Head of caudate nucleus (tissue), 42 donors: ENCODE measurements at places on chromosomes 7 and 10.

DNA sequence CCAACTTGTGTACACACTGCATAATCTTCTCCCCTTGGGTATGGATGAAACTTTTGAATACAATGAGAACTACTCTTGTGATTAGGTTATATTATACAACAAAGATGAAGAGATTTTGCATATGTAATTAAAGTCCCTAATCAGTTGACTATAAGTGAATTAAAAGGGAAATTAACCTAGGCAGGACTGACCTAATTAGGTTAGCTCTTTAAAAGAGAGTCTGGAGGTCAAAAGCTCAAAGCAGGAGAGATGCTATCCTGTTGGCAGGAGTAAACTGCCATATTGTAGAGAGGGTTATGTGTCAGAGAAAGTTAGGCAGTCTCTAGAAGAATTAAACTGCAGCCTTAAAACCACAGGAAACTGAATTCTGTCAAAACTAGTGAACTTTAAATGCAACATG, 29.4 kb downstream of the HGF start:
- DNase-seq, result no peak

DNA sequence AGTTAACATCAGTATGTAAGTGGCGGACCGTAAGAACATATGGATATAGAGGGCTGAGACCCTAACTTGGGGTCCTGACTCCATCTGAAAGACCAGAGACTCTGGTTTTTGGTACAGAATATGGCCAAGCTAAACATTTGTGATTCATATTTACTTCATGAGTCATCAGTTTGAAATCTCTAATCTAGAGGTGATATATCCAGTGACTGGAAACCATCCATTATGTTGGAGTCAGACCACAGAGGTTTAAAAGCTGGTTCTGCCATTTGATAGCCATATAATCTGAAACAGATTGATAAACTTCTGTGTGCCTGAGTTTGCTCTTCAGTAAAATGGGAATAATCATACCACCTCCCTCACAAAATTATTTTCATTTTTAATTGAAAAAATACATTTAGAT, 505.3 kb downstream of the SORCS3 start:
- DNase-seq, result no peak

DNA sequence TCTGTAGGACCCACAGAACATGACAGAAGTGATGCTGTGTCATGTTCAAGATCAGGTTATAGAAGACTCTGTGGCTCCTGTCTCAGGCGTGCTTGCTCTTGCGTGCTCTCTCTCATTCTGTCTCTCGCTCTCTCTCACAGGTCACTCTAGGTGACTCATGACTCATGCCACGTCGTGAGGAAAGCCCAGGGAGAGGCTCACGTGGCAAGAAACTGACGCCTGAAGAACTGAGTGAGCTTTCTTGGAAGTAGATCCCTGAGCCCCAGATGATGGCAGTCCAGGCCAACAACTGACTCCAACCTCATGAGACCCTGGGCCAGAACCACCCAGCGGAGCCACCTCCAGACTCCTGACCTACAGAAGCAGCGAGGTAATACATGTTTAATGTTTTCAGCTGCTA, 103.3 kb downstream of the DNMBP start:
- no peak for DNase-seq

- DNase-seq, result no peak
These were observed 43.9 kb upstream of the GSAP start for GRCh38 chr7:77460057-77460486.

- no peak for DNase-seq
These were observed 22.2 kb downstream of the SFMBT2 start for GRCh38 chr10:7388602-7389001.

GRCh38 chr10:598415-599170, 90.9 kb downstream of the DIP2C start:
- no peak for DNase-seq

DNA sequence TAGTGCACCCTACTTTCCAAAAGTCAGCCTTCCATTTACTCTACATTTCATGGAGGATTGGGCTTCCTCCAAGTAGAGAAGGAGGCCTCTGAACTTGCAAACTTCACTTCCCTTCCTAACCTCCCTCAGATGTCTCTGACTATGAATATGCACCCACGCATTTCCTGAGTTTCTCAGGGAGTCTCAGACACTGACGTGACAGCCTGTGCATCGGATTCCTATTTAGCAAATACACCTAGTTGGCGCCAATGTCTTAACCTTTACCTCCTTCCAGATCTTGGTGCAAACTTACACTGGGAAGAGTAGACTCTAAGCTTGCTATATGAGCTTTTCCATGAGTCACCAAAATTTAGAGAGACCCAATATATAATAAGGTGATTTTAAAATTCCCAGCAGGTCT, 920.1 kb upstream of the AUTS2 start:
- DNase-seq, result peak; percentile 43

DNA sequence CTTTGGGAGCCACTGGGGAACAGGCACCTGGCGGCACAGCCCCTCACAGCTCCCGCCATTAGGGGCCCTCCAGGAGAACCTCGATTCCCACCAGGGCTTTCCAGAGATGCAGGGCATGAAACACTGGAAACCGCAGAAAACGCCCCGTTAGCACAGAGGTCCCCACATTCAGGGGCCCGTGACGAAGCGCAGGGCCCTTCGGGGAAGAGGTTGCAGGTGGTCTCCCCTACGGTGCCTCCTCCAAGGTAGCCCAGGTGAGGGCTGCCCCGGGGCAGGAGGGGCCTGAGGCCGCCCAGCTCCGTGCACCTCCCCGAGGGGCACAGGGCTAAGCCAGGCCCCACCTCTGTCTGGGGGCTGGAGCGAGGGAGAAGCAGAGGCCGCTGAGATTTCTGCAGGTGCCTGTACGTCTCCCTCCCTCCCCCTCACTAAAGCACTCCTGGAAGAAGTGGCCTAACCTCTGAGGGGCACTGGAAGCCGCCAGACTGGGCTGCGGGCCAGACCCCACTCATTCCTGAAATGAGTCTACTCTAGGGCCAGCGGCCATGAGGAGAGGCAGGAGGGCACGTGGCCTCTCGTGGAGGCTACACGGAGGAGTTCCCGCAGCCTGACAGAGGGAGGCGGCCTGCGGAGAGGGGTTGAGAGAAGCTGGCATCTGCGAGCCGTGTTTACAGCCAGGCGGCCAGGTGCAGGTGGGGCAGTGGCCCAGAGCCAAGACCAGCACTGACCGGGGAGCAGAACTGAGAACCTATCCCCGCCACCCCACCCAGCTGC, 6.9 kb downstream of the PDGFA start:
- no peak for DNase-seq

GRCh38 chr10:90424730-90425129, 433.1 kb downstream of the HTR7 start:
- DNase-seq, result no peak

GRCh38 chr7:91916051-91916440, 24.6 kb upstream of the AKAP9 start:
- no peak for DNase-seq

DNA sequence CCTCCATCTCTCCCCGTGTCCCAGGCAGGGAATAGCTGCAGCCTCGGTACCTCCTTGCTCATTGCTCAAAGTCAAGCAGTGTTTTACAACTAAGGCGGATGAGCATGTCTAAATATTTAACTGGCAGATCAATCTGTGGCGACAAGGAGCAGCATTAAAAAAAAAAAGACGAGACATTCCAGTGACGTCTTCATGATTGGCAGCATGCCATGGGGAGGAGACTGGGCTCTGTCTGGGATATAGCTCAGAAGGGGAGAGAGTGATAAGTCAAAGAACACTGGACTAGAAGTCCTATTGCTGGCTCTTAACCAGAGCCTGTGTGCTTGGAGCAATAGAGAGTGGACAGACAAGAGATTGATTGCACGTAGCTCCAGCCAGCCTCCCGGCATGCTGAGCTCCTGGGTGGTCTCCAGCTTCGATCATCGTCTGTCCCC, 287.5 kb upstream of the PODXL start:
- no peak for DNase-seq

- no peak for DNase-seq
These were observed 266.0 kb downstream of the AUTS2 start for GRCh38 chr7:69864274-69864673.

DNA sequence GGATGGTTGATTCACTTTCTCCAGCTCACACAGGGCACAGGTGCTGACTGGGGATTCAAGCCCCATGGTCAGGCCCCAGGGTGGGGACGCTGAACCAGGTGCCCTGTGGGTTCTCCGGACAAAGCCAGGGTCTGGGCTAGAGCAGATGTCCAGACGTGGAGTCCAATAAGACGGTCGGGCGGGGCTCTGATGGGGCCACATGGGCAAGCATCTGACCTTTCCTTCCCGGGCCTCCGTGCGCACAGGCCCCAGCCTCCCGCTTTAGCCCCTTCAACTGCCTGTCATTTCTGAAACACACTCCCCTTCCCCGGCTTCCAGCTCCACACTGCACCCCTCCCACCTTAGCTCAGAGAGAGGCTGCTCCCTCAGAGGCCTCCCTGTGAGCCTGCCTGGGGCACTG, 153.0 kb upstream of the PPP2R2D start:
- DNase-seq, result no peak

DNA sequence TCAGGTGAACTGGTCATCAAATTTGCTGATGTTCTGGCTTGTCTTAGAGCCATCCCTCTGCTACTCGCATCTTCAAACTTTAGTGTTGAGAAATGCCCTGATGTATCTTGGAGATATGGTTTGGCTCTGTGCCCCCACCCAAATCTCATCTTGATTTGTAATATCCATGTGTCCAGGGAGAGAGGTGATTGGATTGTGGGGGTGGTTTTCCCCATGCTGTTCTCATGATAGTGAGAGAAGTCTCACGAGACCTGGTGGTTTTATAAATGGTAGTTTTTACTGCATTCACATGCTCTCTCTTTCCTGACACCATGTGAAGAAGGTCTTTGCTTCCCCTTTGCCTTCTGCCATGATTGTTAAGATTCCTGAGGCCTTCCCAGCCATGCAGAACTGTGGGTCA, 74.0 kb upstream of the AFAP1L2 start:
- DNase-seq, result no peak

DNA sequence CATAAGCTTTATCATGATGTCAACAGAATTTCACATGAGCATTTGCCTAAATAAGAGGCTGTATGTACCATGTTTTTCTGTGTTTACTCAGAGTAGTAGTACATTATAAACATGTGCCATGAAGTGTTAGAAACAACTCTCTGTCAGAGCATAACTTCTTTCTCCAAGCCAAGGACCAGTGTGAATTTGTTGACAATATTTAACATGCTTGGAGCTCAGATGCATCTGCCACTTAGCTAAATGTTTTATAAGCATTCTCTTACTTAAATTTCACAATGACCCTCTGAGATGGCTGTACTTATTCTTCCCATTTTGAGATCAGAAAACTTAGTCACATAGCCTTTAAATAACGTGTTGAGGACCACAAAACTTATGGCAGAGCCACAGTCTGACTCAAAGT, 105.0 kb downstream of the SEMA3D start:
- no peak for DNase-seq

DNA sequence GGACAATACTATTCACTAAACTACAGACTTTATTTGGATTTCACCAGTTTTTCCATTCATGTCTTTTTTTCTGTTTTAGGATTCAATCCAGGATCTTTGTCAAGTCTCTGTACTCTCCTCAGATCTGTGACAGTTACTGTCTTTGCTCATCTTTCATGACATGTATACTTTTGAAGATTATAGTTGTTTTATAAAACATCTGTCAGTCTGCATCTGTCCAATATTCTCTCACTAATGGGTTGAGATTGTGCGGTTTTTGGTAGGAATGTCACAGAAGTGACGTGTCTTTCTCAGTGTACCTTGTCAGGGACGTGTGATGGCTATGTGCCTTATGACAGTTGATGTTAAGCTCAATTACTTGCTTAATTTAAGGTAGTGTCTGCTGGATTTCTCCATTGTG, 124.9 kb upstream of the TPK1 start:
- DNase-seq, result no peak

GRCh38 chr10:116694243-116694926, 48.0 kb downstream of the HSPA12A start:
- no peak for DNase-seq

GRCh38 chr7:7820409-7820808, 102.0 kb upstream of the RPA3 start:
- no peak for DNase-seq

DNA sequence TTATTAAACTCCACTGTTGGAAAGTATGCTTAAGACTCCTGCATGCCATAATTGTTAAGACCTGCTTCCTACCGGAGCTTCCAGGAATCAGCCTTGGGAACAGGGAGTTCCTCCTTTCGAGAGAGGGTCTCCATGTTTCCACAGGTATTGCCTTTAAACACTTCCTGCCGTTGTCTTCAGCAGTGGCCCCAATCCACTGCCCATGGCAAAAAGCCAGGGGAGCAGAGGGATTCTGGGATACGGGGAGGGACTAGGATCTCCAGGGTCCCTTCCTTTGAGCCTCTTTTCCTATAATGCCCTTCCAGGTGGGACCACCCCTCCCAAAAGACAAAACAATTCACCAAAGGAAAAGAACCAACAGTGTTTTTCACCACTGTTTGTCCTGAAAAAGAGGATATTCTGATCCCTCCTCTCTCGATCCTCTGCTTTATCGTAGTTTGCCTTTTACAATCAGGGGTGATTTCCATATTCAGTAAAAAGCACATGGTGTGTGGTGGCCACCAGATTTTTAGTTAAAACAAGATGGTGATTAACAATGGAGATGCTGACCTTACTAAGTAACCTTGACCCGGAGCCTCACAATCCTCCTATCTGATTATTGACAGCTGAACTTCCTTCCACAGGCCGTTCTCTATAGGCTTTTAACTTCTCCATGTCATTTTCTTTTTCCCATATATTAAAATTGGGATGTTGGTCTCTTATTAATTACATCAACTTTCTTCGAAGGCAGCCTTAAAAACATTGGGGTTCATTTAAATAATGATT, 36.0 kb downstream of the LRRC72 start:
- DNase-seq, result no peak

DNA sequence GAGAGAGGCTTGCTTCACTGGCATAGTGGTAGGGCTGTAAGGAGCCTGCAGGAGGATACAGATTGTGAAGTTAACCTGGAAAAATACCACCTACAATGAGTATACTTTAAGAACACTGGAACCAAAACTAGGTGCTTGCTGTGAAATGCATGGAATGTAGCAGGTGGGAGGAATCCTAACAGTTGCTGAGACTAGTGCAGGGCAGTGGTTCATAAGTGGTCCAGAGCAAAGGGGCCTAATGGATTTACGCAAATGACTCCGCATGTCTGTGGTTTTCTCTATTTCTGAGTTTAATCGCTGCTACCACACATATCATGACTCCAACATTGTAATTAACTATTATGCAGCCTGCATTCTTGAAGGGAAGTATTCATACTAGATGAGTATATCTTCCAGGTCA, 218.4 kb downstream of the CHRM2 start:
- no peak for DNase-seq

GRCh38 chr7:102978284-102978683, 65.5 kb downstream of the LRRC17 start:
- DNase-seq, result no peak

DNA sequence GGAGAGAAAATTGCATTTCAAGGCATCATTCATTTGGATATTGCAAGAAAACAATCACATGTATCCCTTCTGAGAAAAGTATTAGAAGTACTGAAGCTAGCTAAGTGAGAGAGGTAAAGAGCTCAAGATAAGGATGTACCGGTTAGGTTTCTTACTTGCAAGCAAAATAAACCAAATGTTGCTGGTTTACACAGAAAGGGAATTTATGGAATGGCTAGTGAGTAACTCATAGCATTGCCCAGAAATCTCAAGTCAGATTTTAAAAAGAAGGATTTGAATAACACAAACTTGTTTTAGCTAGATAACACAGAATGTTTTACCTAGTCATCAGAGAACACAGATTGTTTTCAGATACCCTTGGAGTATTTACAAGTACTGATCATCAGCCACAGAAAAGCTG, 30.6 kb downstream of the KLHL7 start:
- no peak for DNase-seq
